ENCODE measurements at places on chromosomes 13 and 19. TPM values are rescaled to one million over a fixed set of nuclear protein-coding genes. Genes with fewer than 3 reads are reported as not detected.

Gene IGFL1
- not detected for total RNA-seq

Gene ZNF541
- total RNA-seq: 0.85 TPM

Gene NRTN
- total RNA-seq: not detected

Gene C19orf81
- not detected for total RNA-seq

Gene EBI3
- 0.28 TPM for total RNA-seq

Gene LINGO3
- not detected for total RNA-seq

Gene CCL25
- total RNA-seq: not detected

Gene ADGRE1
- not detected for total RNA-seq

Gene ZNF726
- total RNA-seq: 6.5 TPM

All from regular cardiac myocyte (primary cell).